ENCODE measurements at places on chromosomes 6 and 20. TPM values are rescaled to one million over a fixed set of nuclear protein-coding genes. Genes with fewer than 3 reads are reported as not detected.
A peak's percentile ranks its signal among the peaks of the same experiment; 100 is the strongest.

DNA sequence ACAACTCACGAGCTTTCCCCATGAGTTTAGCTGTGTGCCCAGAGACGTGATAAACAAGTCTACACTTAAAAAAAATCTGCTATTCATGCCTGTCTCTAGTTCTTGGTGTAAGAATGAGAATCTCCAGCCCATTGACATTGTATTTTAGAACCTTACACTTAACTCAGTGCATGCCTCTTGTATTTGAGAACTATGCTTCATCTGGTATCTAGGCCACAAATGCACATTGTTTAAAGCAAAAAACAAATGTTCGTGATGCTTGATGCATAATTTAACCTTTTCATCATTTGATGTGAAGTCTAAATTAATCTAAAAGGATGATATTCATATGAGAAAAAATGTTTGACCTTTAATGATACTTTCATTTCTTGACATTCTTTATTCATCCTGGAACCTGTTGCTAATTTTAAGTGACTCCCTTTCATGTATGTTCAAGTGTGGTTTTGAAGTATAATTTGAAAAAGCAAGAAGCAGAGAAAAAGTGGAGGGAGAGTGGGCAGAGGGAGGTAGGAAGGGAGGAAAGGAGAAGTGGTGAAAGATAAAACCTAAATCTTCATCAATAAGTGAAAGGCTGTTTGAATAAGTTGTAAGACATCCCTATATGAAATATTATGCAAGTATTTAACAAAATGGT lies 116.9 kb downstream of the PFDN4 start:
- DNase-seq: no peak

The PBOV1 gene
- total RNA-seq: not detected

- DNase-seq: no peak
Measured at GRCh38 chr20:32192698-32193097, 14.8 kb downstream of the PLAGL2 start.

GRCh38 chr6:42350911-42351310 lies 100.8 kb downstream of the TRERF1 start:
- no peak for DNase-seq

The ISM1 gene
- total RNA-seq: not detected

The EPPIN gene
- not detected for total RNA-seq

DNA sequence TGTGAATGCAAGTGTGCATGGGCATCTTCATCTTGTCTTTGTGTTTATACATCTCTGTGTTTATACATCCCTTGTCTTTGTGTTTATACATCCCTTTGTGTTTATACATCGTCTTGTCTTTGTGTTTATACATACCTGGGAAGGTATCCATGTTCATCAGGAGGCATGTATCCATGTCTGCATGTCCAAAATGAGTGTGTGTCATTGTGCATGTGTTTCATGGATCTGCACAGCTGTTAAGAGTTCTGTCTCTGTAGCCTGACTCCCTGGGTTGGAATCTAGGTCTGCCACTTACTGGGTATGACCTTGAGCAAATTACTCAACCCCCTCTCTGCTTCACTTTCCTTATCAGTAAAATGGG lies 50.1 kb upstream of the SIRPA start:
- no peak for DNase-seq

- peak; percentile 38 for DNase-seq
Measured at GRCh38 chr20:5714261-5715041, 35.8 kb upstream of the SHLD1 start.

- DNase-seq: peak; percentile 9
Measured at GRCh38 chr20:59807909-59808728, 125.3 kb downstream of the SYCP2 start.

The VNN1 gene
- not detected for total RNA-seq

Measured in activated CD4-positive, alpha-beta memory T cell treated with anti-CD3 and anti-CD28 coated beads, Interleukin-2, amount 10 ng/mL, durations not matched to agents 7 days and 5 days (primary cell).